ENCODE measurements at places on chromosomes 13 and 19. TPM values are rescaled to one million over a fixed set of nuclear protein-coding genes. Genes with fewer than 3 reads are reported as not detected.
A peak's percentile ranks its signal among the peaks of the same experiment; 100 is the strongest.

GRCh38 chr13:33259296-33259695 is 26.3 kb downstream of the STARD13 start:
- no peak overlapping the region for H3K27ac ChIP-seq
- H3K4me3 ChIP-seq, result no peak overlapping the region
- H3K27me3 ChIP-seq, result no peaks in the 10 kb centered on the region
- DNase-seq, result no peak
- no peaks in the 10 kb centered on the region for H3K36me3 ChIP-seq

DNA sequence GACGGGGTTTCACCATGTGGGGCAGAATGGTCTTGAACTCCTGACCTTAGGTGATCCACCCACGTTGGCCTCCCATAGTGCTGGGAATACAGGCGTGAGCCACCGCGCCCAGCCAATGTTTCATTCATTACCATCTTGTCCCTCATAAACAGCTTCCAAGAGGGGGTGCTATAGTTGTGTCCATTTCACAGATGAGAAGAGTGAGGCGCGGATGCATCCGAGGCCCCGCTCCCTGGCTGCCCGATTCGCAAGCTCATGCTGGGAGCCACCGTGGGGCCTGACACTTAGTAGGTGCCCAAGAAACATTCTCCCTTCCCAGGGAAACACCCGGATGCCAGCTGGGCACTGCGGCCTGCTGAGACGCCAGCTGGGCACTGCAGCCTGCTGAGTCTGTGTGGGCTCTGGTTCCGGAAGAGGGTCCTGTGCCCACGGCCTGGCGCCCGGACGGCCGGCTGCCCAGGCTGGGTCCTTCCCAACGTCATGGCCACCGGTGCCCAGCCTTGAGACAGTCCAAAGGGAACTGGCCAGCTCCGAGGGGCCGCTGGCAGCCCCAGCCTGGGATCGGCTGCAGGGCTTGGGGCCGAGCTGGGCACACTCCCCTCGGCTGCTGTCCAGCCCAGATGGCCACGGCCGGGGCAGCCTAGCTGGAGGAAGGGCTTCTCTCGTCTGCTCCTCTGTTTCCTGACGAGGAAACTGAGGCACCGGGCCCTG is 54.7 kb downstream of the NFIC start:
- no peaks in the 10 kb centered on the region for H3K27me3 ChIP-seq
- H3K36me3 ChIP-seq, result no peaks in the 10 kb centered on the region
- H3K27ac ChIP-seq, result no peak overlapping the region
- DNase-seq, result no peak
- no peaks in the 10 kb centered on the region for H3K4me1 ChIP-seq

- DNase-seq, result peak; percentile 89
- H3K36me3 ChIP-seq, result no peaks in the 10 kb centered on the region
- H3K27me3 ChIP-seq, result no peaks in the 10 kb centered on the region
- no peak overlapping the region for H3K27ac ChIP-seq
- no peaks in the 10 kb centered on the region for H3K4me1 ChIP-seq
- no peak overlapping the region for H3K4me3 ChIP-seq
Measured at GRCh38 chr19:38736036-38736412, 8.2 kb downstream of the CAPN12 start.

- H3K27me3 ChIP-seq, result no peaks in the 10 kb centered on the region
- no peak for DNase-seq
Measured at GRCh38 chr19:49599378-49600295, 8.7 kb downstream of the PRR12 start.

- H3K4me1 ChIP-seq, result no peaks in the 10 kb centered on the region
- no peak overlapping the region for H3K4me3 ChIP-seq
- H3K27ac ChIP-seq, result no peak overlapping the region
- no peaks in the 10 kb centered on the region for H3K27me3 ChIP-seq
- no peaks in the 10 kb centered on the region for H3K36me3 ChIP-seq
Measured at GRCh38 chr13:71632206-71632605, 234.8 kb downstream of the DACH1 start.

GRCh38 chr13:48006396-48006795 is 5.3 kb upstream of the SUCLA2 start:
- no peaks in the 10 kb centered on the region for H3K4me1 ChIP-seq
- H3K27ac ChIP-seq, result no peak overlapping the region
- H3K27me3 ChIP-seq, result no peaks in the 10 kb centered on the region
- no peak for DNase-seq

DNA sequence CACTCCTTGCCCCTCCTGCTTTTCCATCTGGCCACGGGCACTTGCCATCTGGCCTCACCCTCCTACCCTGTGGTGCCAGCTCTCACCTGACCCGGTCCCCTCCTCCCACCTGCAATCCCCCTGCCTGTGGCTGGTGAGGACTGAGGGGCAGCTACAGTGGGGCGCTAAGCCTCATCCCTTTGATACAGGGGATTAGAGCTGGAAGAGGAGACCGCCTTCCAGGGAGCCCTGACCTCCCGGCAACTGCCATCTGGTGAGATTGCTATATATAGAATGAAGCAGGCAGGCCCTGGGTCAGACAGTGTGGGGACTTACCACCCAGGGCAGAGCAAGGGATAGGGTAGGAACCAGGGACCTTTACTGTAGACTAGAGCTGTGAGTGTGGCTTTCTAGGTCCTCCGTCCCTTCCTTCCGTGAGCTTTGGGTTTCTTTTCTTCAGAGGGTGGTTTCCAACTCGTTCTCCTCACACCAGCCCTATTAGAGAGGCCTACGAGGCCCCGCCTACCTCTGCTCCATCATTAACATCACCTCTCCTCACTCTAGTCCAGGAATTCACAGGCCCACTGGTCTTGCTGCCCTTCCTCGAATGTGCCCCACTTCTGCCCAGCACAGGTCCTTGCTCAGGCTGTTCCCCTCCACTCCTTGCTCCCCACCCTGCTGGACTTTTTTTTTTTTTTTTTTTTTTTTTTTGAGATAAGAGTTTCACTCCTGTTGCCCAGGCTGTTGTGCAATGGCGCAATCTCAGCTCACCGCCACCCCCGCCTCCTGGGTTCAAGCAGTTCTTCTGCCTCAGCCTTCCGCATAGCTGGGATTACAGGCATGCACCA is 7.7 kb downstream of the KASH5 start:
- H3K36me3 ChIP-seq, result no peaks in the 10 kb centered on the region
- no peak for DNase-seq
- H3K4me1 ChIP-seq, result no peaks in the 10 kb centered on the region
- no peaks in the 10 kb centered on the region for H3K27me3 ChIP-seq

GRCh38 chr13:46683676-46684260 is 113.2 kb downstream of the ESD start:
- H3K4me1 ChIP-seq, result peaks cover 2% of the 10 kb centered on the region
- no peak overlapping the region for H3K27ac ChIP-seq
- H3K27me3 ChIP-seq, result no peaks in the 10 kb centered on the region
- H3K36me3 ChIP-seq, result no peaks in the 10 kb centered on the region
- no peak overlapping the region for H3K4me3 ChIP-seq

DNA sequence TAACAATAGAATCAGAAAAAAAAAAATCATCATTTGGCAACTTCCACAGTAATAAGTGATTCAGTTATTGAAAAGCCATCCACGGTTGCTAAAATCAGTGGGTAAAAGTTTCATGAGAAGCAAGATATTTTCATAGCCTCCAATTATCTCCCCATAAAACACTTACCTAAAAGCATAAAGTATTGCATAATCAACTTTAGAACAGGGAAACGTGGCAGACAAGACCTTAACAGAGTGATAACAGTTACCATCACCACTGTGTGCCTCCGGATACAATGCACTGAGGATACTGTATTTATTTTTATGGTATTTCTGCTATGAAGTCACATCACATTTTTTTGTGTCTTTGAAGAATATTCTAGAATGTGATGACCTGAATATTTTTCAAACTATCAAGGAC is 37.0 kb downstream of the ABCC4 start:
- no peaks in the 10 kb centered on the region for H3K36me3 ChIP-seq
- H3K27me3 ChIP-seq, result no peaks in the 10 kb centered on the region
- H3K27ac ChIP-seq, result no peak overlapping the region
- no peaks in the 10 kb centered on the region for H3K4me1 ChIP-seq
- no peak overlapping the region for H3K4me3 ChIP-seq
- no peak for DNase-seq

GRCh38 chr19:51271067-51271466 is 20.2 kb downstream of the SIGLECL1 start:
- no peak for DNase-seq
- no peaks in the 10 kb centered on the region for H3K4me1 ChIP-seq
- H3K27ac ChIP-seq, result no peak overlapping the region
- H3K4me3 ChIP-seq, result no peak overlapping the region
- no peaks in the 10 kb centered on the region for H3K27me3 ChIP-seq
- H3K36me3 ChIP-seq, result no peaks in the 10 kb centered on the region

DNA sequence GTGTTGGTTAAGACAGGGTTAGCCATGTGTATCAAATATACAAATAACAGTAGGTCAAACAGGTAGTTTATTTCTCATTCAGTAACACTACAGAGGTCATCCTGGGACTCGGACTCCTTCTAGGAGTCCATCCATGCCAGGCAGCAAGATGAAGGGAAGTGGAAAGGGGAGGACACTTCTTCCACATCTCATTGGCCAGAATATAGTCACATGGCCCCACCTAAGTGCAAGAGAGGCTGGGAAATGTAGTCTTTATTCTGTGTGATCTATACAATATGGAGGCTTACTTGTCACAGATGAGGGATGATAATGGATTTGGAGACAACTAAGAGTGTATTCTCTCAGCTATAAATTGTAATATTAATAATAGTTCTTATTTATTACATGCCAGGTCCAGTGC is 31.1 kb downstream of the RDH8 start:
- H3K4me3 ChIP-seq, result no peak overlapping the region
- no peaks in the 10 kb centered on the region for H3K4me1 ChIP-seq
- DNase-seq, result no peak
- no peaks in the 10 kb centered on the region for H3K36me3 ChIP-seq

PTGIR gene
- 70.4 TPM for total RNA-seq

BCKDHA gene
- 11.6 TPM for total RNA-seq

PIK3R2 gene
- 14.1 TPM for total RNA-seq

ONECUT3 gene
- total RNA-seq, result not detected

GTF3A gene
- total RNA-seq, result 62.1 TPM

ZNF865 gene
- total RNA-seq, result 13.4 TPM

ERICH6B gene
- not detected for total RNA-seq

TSSK6 gene
- total RNA-seq, result 1.2 TPM

GYS1 gene
- 47.5 TPM for total RNA-seq

ATXN8OS gene
- not detected for total RNA-seq
